ENCODE measurements at places on chromosomes 7 and 10. TPM values are rescaled to one million over a fixed set of nuclear protein-coding genes. Genes with fewer than 3 reads are reported as not detected.

The H2BK1 gene
- total RNA-seq: not detected

The CUZD1 gene
- 1.3 TPM for total RNA-seq

The SFRP4 gene
- not detected for total RNA-seq

The BBS9 gene
- 3.1 TPM for total RNA-seq

The CALCR gene
- 0.16 TPM for total RNA-seq

The LBX1 gene
- not detected for total RNA-seq

The HTRA1 gene
- 0.11 TPM for total RNA-seq

The PTPN20 gene
- not detected for total RNA-seq

The CCDC7 gene
- total RNA-seq: 3.3 TPM

The EGR2 gene
- 0.83 TPM for total RNA-seq

The LIPM gene
- not detected for total RNA-seq

The ZNF425 gene
- total RNA-seq: 0.66 TPM

The CFAP70 gene
- 0.86 TPM for total RNA-seq

The CPEB3 gene
- total RNA-seq: 1.2 TPM

The COL17A1 gene
- total RNA-seq: 0.29 TPM

The FBXO24 gene
- 0.95 TPM for total RNA-seq

The SFXN2 gene
- total RNA-seq: 20.6 TPM

The SSC4D gene
- 1.2 TPM for total RNA-seq

The ORC5 gene
- 54.8 TPM for total RNA-seq

The MINDY4 gene
- 13.1 TPM for total RNA-seq

The WIPF3 gene
- 2.6 TPM for total RNA-seq

The STYXL1 gene
- 50.0 TPM for total RNA-seq

The CYP2C8 gene
- 0.49 TPM for total RNA-seq

The DYNC1I1 gene
- 0.54 TPM for total RNA-seq

The BPGM gene
- total RNA-seq: 15.7 TPM

The GLCCI1 gene
- total RNA-seq: 11.9 TPM

The CALHM3 gene
- not detected for total RNA-seq

The C10orf62 gene
- not detected for total RNA-seq

The MMD2 gene
- total RNA-seq: not detected

The LAMB1 gene
- 16.6 TPM for total RNA-seq

The GRM3 gene
- not detected for total RNA-seq

The ANKRD7 gene
- total RNA-seq: not detected

The COL28A1 gene
- total RNA-seq: 0.13 TPM

The OR2A25 gene
- total RNA-seq: not detected

Measured in K562 (cell line).